Caco-2 (cell line): ENCODE measurements at places on chromosomes 3 and 15.
A peak's percentile ranks its signal among the peaks of the same experiment; 100 is the strongest.

- no peaks in the 10 kb centered on the region for H3K36me3 ChIP-seq
- no peak overlapping the region for H3K27ac ChIP-seq
- H3K4me1 ChIP-seq, result peaks cover 33% of the 10 kb centered on the region
- no peaks in the 10 kb centered on the region for H3K27me3 ChIP-seq
- H3K4me3 ChIP-seq, result no peak overlapping the region
- no peak for DNase-seq
Observed at GRCh38 chr3:49910409-49911123, 6.9 kb upstream of the MST1R start.

DNA sequence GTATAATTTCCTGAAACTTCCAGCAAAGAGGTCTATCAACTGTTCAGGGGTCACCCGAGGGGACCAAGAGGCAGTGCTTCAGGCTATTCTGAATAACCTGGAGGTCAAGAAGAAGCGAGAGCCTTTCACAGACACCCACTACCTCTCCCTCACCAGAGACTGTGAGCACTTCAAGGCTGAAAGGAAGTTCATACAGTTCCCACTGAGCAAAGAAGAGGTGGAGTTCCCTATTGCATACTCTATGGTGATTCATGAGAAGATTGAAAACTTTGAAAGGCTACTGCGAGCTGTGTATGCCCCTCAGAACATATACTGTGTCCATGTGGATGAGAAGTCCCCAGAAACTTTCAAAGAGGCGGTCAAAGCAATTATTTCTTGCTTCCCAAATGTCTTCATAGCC is 6.8 kb downstream of the GCNT3 start:
- DNase-seq, result no peak
- peaks cover 5% of the 10 kb centered on the region; the same call in 1 of the 2 replicates for H3K4me1 ChIP-seq

DNA sequence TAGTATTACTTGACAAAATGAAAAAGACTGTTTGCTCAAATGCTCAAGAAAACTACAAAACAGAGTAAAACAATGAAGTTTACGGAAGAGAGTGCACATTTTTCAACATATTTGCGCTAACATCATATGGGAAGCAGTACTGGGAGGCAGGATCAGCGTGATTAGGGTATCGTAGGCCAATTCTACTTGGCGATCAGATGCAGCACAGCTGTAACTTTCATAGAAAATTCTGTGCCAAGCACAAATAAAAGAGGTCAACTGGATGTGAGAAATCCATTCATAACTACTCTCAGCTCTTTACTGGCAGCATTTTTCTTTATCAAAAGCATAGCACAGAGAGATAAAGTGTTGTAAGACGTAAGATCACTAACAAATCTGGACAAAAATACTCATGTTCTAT is 1196.3 kb upstream of the GBE1 start:
- no peak overlapping the region for H3K27ac ChIP-seq
- H3K27me3 ChIP-seq, result no peaks in the 10 kb centered on the region
- no peaks in the 10 kb centered on the region for H3K36me3 ChIP-seq
- no peak for DNase-seq
- H3K4me1 ChIP-seq, result no peaks in the 10 kb centered on the region
- H3K4me3 ChIP-seq, result no peak overlapping the region

DNA sequence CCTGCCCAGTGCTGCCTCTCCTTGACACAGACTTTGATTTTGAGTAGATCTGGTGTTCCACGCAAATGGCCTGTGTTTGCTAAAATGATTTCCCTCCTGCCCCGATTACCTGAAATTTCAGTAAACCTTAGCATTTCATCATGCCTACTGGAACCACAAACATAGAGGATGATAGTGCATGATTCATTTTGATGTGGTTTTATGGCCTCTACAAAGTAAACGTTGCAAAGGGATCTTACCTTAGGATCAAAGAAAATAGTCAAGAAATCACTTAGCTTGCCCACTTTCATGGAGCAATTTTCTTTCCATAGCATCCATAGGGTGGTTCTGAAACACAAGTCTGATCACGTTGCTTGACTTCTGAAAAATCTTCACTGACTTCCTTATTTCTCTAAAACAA is 524.6 kb upstream of the ATP11B start:
- H3K27me3 ChIP-seq, result no peaks in the 10 kb centered on the region
- no peak for DNase-seq
- H3K36me3 ChIP-seq, result no peaks in the 10 kb centered on the region

DNA sequence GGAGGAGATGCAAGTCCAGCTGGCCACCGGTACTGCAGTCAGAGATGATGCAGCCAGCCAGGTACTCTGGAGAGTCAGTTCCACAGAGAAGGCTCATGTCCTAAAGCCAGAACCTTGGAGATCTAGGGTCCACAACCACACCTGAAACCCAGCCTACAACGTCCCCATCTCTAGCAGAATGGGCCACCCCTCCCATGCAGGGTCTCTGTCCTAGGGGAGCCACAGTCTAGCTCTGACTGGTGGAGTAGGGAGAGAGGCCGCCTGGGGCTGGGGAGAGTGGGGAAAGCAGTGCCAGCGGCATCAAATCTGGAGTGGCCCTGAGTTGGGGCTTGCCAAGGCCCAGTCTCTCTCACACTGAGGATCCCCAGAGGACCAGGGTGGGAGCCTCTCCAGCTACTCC is 43.5 kb downstream of the PTH1R start:
- no peaks in the 10 kb centered on the region for H3K27me3 ChIP-seq
- H3K36me3 ChIP-seq, result peaks cover 8% of the 10 kb centered on the region
- no peak overlapping the region for H3K27ac ChIP-seq
- no peaks in the 10 kb centered on the region for H3K4me1 ChIP-seq

- DNase-seq, result no peak
- peak overlapping the region; percentile 83 for H3K4me3 ChIP-seq
- peak overlapping the region; percentile 86 for H3K27ac ChIP-seq
- no peaks in the 10 kb centered on the region for H3K36me3 ChIP-seq
- H3K4me1 ChIP-seq, result peaks cover 23% of the 10 kb centered on the region
Observed at GRCh38 chr15:98649472-98650416, 1.4 kb downstream of the IGF1R start.

GRCh38 chr3:43080726-43081568 is 24.9 kb downstream of the POMGNT2 start:
- no peak for DNase-seq
- no peak overlapping the region for H3K4me3 ChIP-seq
- no peaks in the 10 kb centered on the region for H3K36me3 ChIP-seq

DNA sequence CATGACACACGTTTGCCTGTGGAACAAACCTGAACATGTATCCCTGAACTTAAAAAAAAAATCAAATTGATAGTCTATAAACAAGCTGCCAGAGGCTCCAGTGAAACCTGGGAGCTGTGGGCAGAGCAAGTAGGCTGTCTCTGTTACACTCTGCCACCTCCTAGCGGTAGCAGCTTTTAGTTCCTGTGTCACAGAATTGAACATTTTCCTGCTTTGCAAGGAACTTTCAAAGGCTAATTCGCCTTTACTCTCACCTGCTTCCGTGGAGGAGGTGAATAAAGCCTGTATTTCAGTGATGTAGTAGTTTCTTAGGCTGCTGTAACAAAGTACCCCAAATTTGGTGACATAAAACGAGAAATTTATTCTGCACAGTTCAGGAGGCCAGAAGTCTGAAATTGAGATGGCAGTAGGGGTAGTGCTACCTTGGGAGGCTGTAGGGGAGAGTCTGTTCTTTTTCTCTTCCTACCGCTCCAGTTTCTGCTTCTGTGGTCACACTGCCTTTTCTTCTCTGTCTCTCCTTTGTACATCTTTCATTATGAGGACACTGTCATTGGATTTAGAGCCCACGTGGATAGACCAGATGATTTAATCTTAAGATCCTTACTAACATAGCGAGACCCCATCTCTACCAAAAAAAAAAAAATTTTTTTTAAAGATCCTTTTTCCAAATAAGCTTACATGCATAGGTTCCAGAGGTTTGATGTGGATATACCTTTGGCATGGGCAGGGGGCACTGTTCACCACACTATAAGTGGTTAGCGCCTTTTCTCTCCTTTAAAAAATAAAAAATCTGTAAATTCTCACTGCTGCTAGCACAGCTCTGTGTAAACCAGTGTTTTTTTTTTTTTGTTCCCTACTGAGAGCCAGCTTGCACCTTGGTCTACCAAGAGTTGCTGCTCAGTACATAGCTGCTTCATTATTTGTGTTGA is 25.3 kb downstream of the FBXO22 start:
- no peaks in the 10 kb centered on the region for H3K27me3 ChIP-seq
- H3K4me1 ChIP-seq, result peaks cover 14% of the 10 kb centered on the region; the same call in 1 of the 2 replicates
- no peak overlapping the region for H3K4me3 ChIP-seq

DNA sequence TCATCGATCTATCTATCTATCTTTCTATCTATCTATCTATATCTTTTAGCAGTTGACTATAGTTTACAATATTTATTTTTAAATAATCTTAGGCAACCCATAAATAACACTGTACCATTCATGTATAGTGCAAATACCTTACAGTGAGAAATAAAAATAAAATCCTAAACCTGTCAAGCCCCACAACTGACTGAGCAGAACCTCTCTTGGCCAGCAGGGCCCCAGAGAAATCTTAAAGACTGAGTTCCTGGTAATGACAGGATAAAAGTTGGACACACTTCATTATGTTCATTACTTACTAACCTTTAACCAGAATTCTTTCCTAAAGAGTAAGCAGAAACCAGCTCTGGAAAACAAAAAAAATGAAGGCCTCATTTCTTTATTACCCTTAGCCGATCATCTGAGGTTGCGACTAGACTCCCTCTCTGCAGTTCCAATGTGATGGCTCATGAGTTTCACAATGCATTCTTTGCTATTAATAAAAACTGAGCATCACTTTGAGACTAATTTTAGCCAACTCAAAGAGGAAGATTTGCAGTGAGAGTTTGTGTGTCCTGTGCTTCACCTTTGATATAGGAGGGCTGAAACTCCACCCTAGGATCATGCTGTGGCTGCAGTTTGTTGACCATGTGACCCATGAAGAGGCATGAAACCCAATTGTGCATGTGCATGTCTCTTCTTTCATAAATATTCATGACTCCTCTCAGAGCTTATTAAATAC is 1072.0 kb downstream of the NSUN3 start:
- no peaks in the 10 kb centered on the region for H3K4me1 ChIP-seq
- H3K27me3 ChIP-seq, result no peaks in the 10 kb centered on the region
- H3K27ac ChIP-seq, result no peak overlapping the region
- no peak for DNase-seq
- no peak overlapping the region for H3K4me3 ChIP-seq
- H3K36me3 ChIP-seq, result no peaks in the 10 kb centered on the region

GRCh38 chr3:120022729-120023128 is 71.5 kb downstream of the GSK3B start:
- no peak for DNase-seq
- no peaks in the 10 kb centered on the region for H3K36me3 ChIP-seq
- H3K27ac ChIP-seq, result no peak overlapping the region
- H3K27me3 ChIP-seq, result no peaks in the 10 kb centered on the region
- H3K4me3 ChIP-seq, result no peak overlapping the region
- no peaks in the 10 kb centered on the region for H3K4me1 ChIP-seq

DNA sequence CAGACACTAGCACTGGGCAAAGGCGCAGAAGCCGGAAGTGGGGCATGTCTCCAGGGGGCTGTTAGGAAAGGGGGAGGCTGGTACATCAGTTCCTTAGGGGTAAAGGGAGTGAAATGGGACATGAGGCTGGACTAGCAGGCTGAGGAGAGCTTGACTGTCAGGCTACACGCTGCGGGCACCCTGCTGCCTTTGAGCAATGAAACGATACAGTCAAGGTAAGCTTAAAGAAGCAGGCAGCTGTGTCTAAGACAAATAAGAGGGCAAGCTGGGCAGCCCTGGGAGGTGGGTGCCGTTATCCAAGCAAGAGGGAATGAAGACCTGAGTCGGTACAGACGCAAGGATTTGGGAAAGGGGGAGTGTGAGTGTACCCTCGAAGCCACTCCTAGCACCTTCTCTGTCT is 51.0 kb upstream of the DCLK3 start:
- no peaks in the 10 kb centered on the region for H3K27me3 ChIP-seq
- H3K4me3 ChIP-seq, result no peak overlapping the region
- H3K27ac ChIP-seq, result peak overlapping the region; percentile 22
- no peaks in the 10 kb centered on the region for H3K36me3 ChIP-seq
